ENCODE measurements at places on chromosomes 3 and 15.

DNA sequence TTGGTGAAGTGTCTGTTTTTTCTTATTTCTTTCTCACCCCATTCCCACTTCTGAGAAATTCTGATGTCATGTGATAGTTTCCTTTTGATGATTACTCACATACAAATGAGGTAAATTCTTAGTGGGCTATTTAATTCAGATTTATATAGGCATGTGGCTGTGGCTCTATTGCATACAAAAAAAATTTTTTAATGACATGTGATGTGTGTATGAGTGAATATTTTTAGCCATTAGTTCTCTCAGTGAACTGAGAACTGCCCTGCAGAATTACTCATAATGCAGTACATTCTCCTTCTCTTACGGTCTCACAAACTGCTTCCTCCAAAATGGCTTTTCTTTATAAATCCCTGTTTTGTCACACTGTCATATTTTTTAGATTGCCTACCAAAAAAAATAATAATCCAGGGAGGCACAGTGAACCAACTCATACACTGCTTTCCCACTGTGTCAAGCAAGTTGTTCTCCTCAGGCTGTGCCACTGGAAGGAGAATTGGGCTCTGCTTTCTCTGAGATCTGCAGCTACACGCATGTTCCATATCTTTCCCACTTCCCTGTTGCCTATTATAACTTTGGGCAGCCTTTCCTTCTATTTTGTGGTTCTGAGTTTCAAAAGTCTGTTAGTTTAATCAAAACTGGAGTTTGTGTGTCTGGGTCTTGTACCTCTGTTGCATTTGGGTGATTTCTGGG lies 415.7 kb upstream of the THBS1 start:
- no peak for DNase-seq

GRCh38 chr3:189995129-189995528 lies 125.6 kb downstream of the P3H2 start:
- DNase-seq, result peak; percentile 88

- no peak for DNase-seq
Observed at GRCh38 chr15:40006003-40006402, 33.0 kb downstream of the SRP14 start.

- no peak for DNase-seq
Observed at GRCh38 chr3:100044369-100044768, 69.9 kb downstream of the FILIP1L start.

GRCh38 chr3:155549087-155549486 lies 195.8 kb downstream of the PLCH1 start:
- DNase-seq, result no peak

- no peak for DNase-seq
Observed at GRCh38 chr3:46986782-46987310, 7.4 kb downstream of the NBEAL2 start.

DNA sequence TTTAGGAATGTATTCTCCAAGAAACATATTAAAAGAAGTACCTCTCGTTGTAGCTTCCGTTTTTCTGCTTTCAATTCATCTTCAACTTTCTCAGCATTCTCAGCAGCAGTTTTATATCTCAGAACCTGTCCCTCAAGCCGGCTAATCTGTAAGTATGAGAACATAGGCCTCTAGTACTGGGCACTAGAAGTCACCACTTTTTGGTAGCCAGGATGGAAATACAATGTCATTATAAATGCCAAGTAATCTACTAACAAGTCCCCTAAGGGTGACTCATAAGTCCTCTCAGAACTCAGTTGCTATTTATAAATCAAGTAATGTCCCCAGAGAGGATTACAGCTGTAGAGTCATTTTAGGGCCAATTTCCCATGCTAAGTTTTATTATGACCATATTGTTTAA lies 61.1 kb downstream of the MLH1 start:
- no peak for DNase-seq

GRCh38 chr3:52983336-52983807 lies 62.5 kb downstream of the SFMBT1 start:
- no peak for DNase-seq

- DNase-seq, result no peak
Observed at GRCh38 chr3:110493438-110494092, 578.1 kb upstream of the NECTIN3 start.
